Large intestine (tissue), 12 donors: ENCODE measurements at places on chromosomes 3 and 15.

DNA sequence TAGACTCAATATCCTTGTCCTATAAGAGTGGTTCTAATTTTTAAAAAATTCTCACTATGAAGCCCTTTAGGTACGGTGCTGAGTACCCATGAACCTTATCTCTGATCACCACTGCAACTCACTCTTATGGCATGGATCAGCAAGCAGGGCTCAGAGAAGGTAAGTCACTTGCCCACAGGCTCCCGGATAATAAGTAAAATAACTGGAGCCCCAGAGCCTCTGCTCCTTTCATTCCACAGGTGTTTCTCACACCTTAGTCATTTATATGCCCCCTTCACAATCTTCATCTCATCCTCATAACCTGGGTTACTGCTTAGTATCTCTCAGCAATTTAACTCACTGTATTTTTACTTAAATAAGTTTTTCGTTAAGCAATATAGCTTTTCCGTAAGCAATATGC is 28.4 kb upstream of the AKAP13 start:
- DNase-seq, result no peak
- H3K4me3 ChIP-seq, result no peak overlapping the region
- no peaks in the 10 kb centered on the region for H3K27me3 ChIP-seq
- H3K4me1 ChIP-seq, result peaks cover 8% of the 10 kb centered on the region
- no peak overlapping the region for H3K27ac ChIP-seq

GRCh38 chr3:113662824-113663223 is 33.6 kb downstream of the USF3 start:
- DNase-seq, result no peak
- H3K4me3 ChIP-seq, result no peak overlapping the region
- H3K27ac ChIP-seq, result peak overlapping the region; percentile 33
- H3K36me3 ChIP-seq, result peaks cover 39% of the 10 kb centered on the region
- H3K4me1 ChIP-seq, result peaks cover 31% of the 10 kb centered on the region

- H3K27ac ChIP-seq, result no peak overlapping the region
- no peak overlapping the region for H3K4me3 ChIP-seq
- no peak for DNase-seq
- H3K36me3 ChIP-seq, result peaks cover 24% of the 10 kb centered on the region
Measured at GRCh38 chr3:52521881-52522650, 11.6 kb downstream of the NT5DC2 start.

- H3K27ac ChIP-seq, result no peak overlapping the region
- no peak for DNase-seq
- H3K27me3 ChIP-seq, result no peaks in the 10 kb centered on the region
Measured at GRCh38 chr15:57263520-57263919, 112.8 kb upstream of the CGNL1 start.

DNA sequence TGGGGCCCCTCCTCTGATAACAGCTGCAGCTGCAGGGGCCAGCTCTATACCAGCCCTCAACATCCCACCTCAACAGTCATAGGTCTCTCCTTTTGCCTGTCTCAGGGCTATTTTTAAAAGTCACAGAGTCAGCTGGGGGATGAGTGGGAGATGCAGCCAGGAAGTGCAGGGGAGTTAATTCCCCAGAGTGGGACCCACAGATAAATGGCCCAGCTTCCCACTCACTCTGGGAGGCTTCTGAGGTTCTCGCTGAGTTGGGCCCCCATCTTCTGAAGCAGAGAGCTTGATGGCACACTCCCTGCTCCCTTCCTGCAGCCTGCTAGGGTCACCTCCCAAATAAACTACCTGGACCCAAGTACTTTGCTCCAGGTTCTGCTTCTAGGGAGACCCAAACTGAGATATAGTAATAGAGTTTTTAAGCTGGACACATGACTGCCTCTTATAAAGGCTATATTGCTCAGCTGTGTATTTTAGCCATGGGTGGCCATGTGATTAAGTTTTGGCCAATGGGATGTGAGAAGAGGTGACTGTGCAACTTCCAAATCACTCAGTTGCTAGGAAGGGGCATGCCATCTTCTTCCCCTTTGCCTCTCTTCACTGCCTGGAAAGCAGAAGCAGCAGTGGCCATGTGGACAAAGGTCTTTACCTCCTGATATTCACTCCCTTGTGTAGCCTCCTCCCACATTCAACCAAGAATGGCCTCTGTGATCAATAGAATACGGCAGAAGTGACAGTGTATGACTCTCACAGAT is 15.5 kb upstream of the VIPR1 start:
- H3K4me3 ChIP-seq, result no peak overlapping the region
- no peaks in the 10 kb centered on the region for H3K27me3 ChIP-seq
- no peaks in the 10 kb centered on the region for H3K36me3 ChIP-seq
- no peak for DNase-seq
- peaks cover 2% of the 10 kb centered on the region for H3K4me1 ChIP-seq

DNA sequence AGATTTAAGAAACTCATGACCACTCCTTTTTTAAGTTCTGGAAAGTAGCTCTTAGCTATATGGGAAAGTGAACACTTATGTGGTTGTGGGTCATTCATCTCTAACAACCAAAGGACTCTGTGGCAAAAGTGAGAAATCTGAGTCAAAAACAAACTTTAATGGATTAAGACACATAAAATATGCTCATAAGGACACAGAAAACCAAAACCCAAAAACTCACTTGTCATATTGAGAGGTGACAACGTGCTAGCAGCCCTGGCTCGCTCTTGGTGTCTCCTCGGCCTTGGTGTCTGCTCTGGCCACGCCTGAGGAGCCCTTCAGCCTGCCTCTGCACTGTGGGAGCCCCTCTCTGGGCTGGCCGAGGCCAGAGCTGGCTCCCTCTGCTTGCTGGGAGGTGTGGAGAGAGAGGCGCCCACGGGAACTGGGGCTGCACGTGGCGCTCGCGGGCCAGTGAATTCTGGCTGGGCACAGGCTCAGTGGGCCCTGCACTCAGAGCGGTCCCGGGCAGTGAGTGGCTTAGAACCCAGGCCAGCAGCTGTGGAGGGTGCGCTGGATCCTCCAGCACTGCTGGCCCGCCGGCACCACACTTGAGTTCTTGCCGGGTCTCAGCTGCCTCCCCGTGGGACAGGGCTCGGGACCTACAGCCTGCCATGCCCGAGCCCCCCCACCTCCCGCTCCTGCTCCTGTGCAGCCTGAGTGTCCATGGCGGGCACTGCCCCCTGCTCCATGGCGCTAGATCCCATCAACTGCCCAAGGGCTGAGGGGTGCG is 30.3 kb upstream of the SKIL start:
- H3K4me1 ChIP-seq, result peaks cover 14% of the 10 kb centered on the region
- DNase-seq, result no peak
- H3K4me3 ChIP-seq, result no peak overlapping the region
- no peak overlapping the region for H3K27ac ChIP-seq
- no peaks in the 10 kb centered on the region for H3K36me3 ChIP-seq
- no peaks in the 10 kb centered on the region for H3K27me3 ChIP-seq

DNA sequence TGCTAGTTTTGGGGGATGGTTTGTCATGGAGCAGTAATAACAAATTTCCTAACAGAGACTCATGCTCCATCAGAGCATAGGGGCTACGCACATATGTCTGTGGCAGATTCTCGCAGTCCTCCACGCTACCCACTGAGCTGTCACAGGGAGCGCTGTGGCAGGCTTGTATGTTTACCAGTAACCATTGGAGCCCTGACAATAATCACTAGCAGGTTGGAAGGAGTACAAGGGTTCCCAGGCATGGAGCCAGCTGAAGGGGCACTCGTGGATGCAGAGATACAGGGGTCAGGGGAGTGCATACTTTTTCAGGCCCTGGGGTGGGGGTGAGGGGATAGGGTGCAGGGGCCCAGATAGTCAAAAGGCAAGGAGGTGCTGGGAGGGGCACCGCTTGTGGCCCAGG is 7.9 kb upstream of the GP9 start:
- H3K4me3 ChIP-seq, result no peak overlapping the region
- peak; percentile 36 for DNase-seq
- H3K36me3 ChIP-seq, result no peaks in the 10 kb centered on the region
- peak overlapping the region; percentile 4 for H3K27ac ChIP-seq
- H3K4me1 ChIP-seq, result peaks cover 10% of the 10 kb centered on the region

DNA sequence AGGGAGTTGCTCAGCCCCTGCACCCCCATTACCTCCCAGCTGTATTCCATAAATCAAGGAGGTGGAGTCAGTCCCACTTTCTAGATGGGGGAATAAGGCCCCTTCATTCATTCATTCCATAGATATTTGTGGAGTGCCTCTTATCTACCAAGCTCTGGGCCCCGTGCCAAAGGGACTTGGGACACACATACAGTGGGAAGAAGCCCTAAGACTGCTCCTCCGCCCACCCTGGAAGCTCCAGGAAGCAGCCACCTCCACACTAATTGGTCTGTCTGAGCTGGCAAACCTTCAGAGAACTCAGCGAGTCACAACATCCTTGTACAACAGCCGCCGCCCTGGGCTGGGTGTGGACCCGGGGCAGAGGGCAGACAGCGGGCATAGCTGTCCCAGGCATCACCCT is 6.4 kb downstream of the STRA6 start:
- H3K4me1 ChIP-seq, result peaks cover 35% of the 10 kb centered on the region
- H3K27me3 ChIP-seq, result no peaks in the 10 kb centered on the region
- no peaks in the 10 kb centered on the region for H3K36me3 ChIP-seq
- H3K27ac ChIP-seq, result peak overlapping the region; percentile 39

DNA sequence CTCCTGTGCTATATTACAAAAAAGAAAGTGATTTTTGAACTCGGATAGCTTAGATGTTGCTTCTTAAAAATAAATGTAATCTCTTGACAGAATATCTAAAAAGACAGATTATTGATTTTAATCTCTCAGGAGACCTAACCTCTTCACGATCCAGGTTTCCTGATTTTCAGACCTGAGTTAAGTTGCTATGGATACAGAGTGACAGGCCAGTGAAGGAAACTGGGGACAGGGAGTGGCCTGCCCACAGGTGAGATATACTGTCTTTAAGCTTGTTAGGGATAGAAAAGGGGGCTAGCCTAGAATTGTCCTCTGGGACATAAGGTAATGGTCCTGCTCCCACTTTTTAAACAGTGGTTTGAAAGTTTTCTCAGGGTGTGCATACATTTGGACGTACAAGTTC is 73.2 kb downstream of the CCNL1 start:
- H3K27ac ChIP-seq, result peak overlapping the region; percentile 99
- H3K4me1 ChIP-seq, result peaks cover 34% of the 10 kb centered on the region
- no peak for DNase-seq
- H3K36me3 ChIP-seq, result no peaks in the 10 kb centered on the region
- no peaks in the 10 kb centered on the region for H3K27me3 ChIP-seq
- H3K4me3 ChIP-seq, result no peak overlapping the region

DNA sequence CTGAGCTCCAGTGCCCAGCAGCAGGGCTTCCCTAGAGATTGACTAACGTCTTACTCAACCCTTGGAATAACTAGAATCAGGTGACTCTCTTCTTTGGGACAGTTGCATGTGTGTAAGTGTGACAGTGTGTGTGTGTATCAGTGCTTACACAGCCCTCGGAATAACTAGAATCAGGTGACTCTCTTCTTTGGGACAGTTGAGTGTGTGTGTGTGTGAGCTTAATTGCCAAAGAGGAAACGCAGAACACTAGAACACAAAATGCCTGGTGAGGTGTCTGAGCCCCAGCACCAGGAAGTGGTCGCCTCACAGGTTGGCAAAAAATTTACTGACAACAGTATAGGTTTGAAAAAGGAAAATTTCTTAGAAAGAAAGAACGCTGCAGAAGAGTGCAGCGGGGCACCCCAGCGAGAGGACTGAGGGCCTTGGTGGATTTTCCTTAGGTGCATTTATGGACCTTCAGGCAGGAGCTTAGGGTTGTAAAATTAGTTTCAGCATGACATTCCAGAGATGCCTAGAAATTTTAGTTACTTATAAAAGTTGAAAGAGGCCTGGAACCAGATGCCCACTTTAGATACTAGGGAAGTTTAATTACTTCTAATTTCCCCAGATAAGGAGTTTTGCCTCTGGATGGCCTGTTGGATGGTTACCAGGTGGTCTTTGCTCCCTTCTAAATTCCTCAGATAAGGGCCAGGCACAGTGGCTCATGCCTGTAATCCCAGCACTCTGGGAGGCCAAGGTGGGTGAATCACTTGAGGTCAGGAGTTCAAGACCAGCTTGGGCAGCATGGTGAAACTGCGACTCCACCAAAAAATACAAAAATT is 3.7 kb upstream of the WDR82 start:
- peaks cover 47% of the 10 kb centered on the region for H3K4me1 ChIP-seq
- H3K36me3 ChIP-seq, result no peaks in the 10 kb centered on the region
- peak; percentile 78 for DNase-seq

DNA sequence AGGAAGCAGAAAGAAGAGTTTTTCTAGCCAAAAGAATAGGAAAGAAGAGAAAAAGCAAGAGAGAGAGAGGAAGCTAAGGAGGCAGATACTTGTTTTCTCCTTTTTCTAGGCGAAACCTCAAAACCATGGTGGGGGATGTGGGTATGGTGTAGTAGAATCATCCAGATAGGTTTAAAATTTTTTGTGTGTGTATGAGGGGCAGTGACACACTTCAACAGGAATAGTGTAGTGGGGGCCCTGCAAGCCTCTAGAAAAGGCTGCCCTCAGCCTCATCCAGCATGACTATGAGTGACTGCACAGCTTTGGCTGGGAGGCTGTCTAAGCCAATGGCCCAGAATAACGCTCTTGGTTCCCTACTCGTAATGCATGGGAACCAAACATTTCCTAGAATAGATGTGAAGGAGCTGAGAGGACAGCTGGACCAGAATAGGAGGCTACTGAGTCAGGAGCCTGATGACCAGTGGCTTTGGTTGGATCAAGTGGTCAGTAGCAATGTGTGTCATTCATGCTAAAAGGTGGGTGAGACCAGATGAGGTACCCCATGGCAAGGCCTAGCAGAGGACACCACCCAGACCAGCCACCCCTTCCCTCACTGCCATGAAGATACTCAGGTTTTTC is 24.4 kb downstream of the MOBP start:
- no peak overlapping the region for H3K27ac ChIP-seq
- no peak for DNase-seq
- H3K36me3 ChIP-seq, result no peaks in the 10 kb centered on the region
- H3K4me3 ChIP-seq, result no peak overlapping the region
- H3K4me1 ChIP-seq, result no peaks in the 10 kb centered on the region

DNA sequence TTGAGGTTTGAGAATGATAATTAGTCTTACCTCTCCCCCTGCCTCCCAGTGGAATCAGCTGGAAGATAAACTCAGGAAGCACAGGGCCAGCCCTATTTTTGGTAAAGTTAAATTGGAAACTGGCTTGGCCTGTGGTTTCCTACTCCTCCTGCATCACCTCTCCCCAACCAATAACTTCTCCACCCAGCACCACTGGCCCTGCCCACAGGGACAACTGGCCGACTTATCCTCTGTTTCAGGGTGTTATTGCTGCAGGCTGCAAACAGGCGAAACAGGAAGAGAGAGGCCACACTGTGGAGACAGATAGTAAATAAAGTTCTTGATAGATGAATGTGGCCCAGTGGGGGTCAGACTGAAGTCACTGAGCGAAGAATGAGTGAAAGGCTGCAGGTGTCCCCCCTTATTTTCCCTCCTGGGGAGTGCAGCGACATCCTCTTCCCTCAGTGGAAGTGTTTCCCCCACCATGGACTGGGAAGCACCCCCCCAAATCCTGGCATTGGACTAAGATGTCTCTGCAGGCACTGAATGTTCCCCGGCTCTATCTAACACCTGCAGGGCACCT is 47.1 kb downstream of the PDIA5 start:
- H3K36me3 ChIP-seq, result peaks cover 61% of the 10 kb centered on the region
- no peak overlapping the region for H3K4me3 ChIP-seq
- no peaks in the 10 kb centered on the region for H3K4me1 ChIP-seq
- no peak for DNase-seq
- H3K27ac ChIP-seq, result no peak overlapping the region
- H3K27me3 ChIP-seq, result no peaks in the 10 kb centered on the region
